Stimulated activated CD4-positive, alpha-beta T cell treated with anti-CD3 and anti-CD28 coated beads, Interleukin-1b, Interleukin-23, amount 100 ng/mL, for 48 hours (primary cell): ENCODE measurements at places on chromosomes 3 and 15.

- DNase-seq, result no peak
Observed at GRCh38 chr3:29606416-29606815, 325.5 kb downstream of the RBMS3 start.

DNA sequence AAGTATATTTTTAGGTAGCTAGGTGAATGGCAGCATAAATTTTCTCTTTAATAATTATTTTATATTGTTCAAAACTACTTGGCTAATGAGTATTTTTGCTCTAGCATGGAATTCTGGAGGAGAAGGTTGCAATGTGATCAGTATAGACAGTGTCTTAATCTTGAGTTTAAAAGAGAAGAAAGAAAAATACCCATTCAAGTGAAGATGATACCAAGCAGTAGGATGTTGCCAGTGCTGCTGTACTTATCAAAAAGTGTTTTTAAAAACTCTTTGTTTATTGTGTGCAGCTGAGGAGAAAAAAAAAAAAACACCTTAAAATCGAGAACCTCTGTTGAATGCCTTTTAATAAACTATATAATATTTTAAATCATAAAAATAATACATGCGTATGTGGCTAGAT is 47.9 kb downstream of the STT3B start:
- DNase-seq, result no peak

- peak; percentile 54 for DNase-seq
Observed at GRCh38 chr3:97815149-97815917, 6.5 kb upstream of the CRYBG3 start.

DNA sequence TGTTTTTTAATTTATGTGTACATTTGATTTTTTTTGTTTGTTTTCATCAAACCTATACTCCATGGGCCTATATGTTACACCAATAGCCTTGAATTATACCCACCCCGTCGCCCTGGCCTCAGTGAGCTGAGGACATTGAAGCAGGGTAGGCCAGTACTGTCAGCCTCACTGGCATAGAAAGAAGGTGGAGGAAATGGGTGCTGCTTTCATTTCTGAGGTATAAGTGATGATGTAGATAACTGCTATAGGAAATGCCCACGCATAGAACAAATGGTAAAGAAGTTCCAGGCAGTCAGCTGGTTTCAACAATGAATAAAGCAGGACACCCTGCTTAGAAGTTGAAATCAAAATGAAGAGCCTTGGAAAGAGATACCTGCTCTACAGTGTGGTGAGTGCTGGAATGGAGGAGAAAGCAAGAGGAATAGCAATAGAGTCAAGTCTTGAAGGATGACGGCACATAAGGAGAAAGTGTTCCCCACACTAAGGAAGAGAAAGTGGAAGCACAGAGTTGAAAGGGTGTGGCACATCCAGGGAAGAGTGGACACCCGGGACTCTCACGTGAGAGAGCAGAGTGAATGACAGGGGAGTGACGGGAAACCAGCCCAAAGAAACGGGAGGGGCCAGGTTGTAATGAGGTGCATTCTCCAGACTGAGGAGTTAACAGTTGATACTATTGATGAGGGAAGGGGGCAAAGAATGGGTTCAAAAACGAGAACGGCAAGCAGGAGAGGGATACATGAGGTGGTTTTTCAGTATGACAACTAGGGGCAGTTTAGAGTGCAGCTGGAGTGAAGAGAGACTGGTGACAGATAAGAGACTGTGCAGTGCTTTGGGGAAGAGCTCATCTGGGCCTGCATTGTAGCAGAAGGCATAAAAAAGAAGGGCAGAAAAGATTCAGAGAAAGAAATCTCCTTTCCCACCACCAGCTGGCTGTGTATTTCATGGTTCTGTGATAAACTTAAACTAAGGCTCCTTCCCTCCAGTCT is 70.5 kb downstream of the KLHL25 start:
- no peak for DNase-seq

- no peak for DNase-seq
Observed at GRCh38 chr3:9784965-9785364, 7.3 kb downstream of the TADA3 start.

- DNase-seq, result no peak
Observed at GRCh38 chr3:112333381-112334317, 693 bp downstream of the CD200 start.

- no peak for DNase-seq
Observed at GRCh38 chr3:160879859-160880258, 123.8 kb downstream of the PPM1L start.

GRCh38 chr3:15325228-15325627 is 7.2 kb downstream of the SH3BP5 start:
- no peak for DNase-seq

GRCh38 chr3:11956781-11957180 is 47.4 kb upstream of the SYN2 start:
- no peak for DNase-seq

- no peak for DNase-seq
Observed at GRCh38 chr3:67291287-67292252, 293.5 kb downstream of the KBTBD8 start.

GRCh38 chr3:187406927-187407326 is 38.7 kb downstream of the RTP4 start:
- no peak for DNase-seq

- DNase-seq, result no peak
Observed at GRCh38 chr15:25900431-25900830, 37.3 kb upstream of the ATP10A start.

DNA sequence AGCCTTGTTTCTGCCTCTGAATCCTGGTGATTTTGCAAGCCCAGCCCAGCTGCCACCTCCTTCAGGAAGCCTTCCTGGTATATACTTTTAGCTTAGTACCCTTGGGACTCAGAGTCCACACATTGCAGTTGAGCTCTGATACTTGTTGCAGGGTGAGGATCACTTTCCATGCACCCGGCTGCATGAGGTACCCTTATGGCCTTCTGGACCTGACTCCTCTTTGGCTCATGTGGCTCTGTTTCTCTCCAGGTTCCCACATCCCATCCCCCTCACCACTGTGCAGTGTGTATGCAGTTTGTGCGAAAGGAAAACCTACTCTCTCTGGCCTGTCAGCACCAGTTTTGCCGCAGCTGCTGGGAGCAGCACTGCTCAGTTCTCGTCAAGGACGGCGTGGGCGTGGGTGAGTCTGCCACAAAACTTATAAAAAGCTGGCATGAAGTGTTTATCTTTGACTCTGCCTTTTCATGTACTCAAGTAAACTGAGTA is 23.1 kb upstream of the P4HTM start:
- peak; percentile 33 for DNase-seq

- DNase-seq, result no peak
Observed at GRCh38 chr3:87436781-87437543, 160.6 kb upstream of the POU1F1 start.
